ENCODE measurements at places on chromosomes 1 and 21.

GRCh38 chr1:39295901-39296300, 91.4 kb downstream of the MACF1 start:
- DNase-seq, result no peak

DNA sequence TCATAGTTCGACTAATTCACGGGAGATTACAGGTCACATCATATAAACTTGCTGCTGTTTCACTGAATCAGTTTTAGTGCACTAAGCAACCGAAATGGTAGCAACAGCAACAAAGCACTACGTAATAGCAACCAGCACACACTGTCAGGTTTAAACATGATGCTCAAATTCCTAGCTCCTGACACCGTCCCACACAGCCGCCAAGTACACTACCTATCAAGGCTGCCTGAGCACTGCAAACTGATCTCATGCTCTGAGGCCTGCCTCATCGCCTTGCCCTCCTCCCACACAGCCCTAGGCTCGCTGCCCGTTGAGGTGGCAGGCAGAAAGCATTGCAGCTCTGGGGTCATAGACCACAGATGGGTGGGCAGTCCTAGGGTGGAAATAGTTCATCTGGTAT, 12.4 kb downstream of the LAMC2 start:
- DNase-seq, result peak; percentile 95

DNA sequence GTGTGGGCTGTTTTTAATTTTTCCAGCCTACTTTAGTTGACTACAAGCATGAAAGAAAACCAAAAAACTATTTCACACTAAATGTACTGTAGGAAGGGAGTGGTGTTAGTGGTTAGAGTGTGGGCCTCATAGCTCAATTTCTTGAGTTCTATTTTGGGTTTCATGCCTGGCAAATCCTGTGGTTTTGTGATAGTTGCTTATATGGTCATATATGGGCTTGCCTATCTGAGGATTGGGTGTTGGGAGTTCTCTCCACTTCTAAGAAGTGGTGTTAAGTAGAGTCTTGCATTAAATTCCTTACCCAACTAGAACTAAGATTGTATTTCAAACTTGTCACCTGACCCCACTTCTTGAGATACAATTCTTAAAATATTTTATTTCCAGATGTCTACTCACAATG, 37.8 kb upstream of the COL11A1 start:
- no peak for DNase-seq

GRCh38 chr1:37557402-37557801, 662 bp downstream of the DNALI1 start:
- DNase-seq, result no peak

DNA sequence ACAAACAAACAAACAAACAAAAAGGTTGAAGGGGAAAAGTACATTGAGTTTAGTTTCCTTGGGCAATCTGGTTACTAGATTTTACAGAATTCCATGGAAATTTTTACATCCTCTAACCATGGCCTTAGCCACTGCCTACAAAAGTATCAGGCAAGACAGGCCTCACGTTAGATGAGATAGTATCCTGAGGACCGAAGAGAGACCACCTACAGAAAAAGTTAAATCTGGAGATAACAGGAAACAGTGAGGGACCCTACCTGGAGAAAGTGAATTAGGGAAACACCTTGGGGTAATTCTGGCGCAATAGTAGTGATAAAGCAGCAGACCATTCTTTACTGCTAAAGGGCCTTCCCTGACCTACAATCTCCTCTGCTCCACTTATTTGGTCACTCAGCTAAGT, 8.7 kb downstream of the RAB29 start:
- no peak for DNase-seq

GRCh38 chr1:238488401-238488800, 597.7 kb upstream of the ZP4 start:
- DNase-seq, result no peak

GRCh38 chr1:151993084-151993733, 450 bp downstream of the S100A10 start:
- DNase-seq, result no peak

DNA sequence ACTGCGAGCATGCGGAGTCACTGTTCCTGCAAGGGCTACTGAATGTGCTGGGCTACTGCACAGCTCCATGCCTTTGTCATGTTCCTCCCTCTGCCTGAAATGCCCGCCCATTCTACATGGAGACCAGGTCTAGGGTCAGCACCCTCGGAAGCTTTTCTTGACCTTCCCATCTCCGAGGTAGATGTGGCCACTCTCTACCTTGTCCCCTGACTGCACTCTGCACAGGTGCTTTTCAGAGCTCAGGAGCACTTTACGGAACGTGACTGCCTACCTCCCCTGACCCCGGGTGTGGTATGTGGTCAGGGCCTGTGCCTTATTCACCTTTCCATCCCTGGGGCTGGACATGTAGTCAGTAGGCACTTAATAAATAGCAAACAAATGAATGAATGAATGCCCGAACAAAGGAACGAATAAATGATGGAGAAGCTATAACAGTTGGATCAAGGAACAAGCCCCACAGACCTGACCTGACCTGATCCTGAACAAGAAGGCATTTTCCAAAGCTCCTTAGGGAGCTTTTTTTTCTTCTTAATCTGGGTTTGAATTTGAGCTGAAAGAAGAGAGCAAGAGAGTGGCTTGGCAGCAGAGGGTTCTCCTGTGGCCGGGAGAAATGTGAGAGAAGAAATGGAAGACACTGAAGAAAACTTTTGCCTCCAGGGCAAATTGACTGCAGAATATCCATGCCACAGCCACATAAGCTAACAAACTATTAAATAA, 7.9 kb downstream of the RD3 start:
- no peak for DNase-seq

GRCh38 chr1:178168536-178168935, 74.6 kb downstream of the RASAL2 start:
- no peak for DNase-seq

DNA sequence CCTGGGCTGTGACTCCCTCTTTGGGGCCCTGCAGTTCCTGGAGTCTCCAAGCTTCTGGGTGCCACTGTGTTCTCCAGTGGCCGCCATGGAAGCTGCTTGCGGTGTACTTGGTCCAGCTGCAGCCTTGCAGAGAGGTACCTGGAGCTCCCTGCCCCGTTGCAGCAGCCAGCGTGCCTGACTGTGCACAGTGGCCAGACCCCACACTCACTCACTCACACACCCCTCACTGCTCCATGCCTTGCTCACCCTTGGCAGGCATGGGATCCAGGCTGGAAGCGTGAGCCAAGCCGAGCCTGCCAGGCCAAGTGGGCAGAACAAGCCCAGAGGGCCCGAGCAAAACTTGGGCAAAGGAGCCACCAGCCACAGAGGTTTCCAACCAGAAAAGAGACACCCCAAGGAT, 43.0 kb downstream of the MATN1 start:
- no peak for DNase-seq

DNA sequence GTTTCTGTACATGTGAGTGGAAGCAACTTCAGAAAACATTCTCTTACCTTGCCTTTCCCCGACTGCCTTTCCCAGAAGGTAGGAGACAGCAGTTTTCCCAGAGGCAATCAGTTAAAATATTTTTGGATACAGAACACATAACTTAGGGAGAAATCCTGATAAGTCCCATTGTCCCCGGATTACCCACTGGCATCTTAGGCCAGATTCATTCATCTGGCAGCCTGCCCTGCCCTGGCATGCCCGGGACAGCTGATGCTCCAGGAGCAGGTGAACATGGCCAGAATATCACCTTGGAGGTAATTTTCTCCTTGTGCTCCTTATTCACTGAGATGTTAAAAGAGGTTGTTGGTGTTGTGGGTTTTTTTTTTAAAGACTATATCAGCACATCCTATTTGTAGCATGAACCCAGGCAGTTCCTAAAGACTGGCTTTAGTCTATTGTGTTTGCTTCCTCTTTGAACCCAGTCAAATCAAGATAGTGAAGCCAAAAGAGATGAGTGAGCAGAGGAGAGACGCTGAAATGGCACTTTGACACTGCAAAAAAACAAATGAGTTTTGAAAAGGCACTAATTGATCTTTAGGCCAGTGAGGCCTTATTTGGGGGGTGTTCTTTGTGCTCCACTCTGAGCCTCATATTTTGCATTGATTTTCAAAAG, 139.6 kb downstream of the PLPP3 start:
- no peak for DNase-seq

GRCh38 chr21:45377866-45378257, 27.1 kb upstream of the COL18A1 start:
- DNase-seq, result no peak

DNA sequence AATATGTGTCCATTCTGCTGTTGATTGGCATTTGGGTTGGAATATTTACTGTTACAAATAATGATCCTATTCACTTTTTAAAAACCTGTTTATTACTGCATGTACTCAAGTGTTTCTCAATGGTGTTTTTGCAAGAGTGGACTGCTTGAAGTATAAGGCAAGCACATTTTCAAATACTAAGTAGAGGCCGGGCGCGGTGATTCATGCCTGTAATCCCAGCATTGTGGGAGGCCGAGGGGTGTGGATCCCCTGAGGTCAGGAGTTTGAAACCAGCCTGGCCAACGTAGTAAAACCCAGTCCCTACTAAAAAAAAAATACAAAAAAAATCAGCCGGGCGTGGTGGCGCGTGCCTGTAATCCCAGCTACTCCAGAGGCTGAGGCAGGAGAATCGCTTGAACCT, 276.9 kb upstream of the ADGRL4 start:
- DNase-seq, result no peak

GRCh38 chr1:25731626-25732370, 68.2 kb upstream of the SELENON start:
- DNase-seq, result no peak

- DNase-seq, result no peak
Observed at GRCh38 chr1:65525266-65526048, 105.0 kb downstream of the LEPR start.

GRCh38 chr1:225577241-225577640, 75.7 kb downstream of the ENAH start:
- DNase-seq, result no peak

DNA sequence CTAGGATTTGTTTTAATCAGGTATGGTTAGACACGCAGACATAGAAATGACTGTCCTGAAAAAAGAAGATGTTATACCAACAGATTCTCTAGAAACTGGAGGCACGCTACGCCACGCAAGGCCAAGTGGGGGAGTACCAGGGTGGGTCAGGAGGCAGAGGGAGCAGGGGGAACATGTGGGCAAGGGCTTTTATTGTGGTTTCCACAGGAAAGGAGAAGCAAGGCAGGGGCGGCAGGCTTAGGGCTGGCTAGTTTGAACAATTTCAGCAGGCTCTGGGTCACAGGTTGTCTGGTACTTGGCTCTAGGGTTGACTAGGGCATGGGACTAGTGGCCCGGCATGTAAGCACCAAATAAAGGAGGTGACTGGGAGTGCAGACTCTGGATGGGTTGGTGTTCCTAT, 7.2 kb downstream of the MTARC2 start:
- no peak for DNase-seq

GRCh38 chr1:212467843-212468482, 35.2 kb downstream of the NENF start:
- no peak for DNase-seq

DNA sequence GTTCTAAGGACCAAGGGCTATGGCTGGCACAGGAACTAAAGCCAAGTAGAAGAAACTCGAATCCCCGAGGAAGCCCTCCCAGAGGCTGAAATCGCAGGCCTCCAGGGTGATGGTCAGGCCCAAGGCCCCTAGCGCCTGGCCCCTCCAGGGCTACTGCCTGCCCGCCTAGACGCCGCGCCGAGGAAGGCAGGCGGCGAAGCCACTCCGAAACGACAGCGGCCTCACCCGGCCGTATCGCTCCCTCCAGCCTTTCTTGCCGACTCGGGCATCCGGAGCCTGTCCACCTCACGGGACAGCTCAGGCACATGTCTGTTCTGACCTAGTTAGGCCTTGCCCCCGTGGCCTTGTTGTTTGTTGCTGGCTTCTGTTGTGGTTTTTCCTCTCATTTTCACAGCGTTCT, 9.7 kb upstream of the LHX8 start:
- no peak for DNase-seq

Measured in non-pigmented ciliary epithelial cell (primary cell).